ENCODE measurements at places on chromosomes 7 and 10. TPM values are rescaled to one million over a fixed set of nuclear protein-coding genes. Genes with fewer than 3 reads are reported as not detected.

The CUZD1 gene
- total RNA-seq = 1.3 TPM

The CHAT gene
- total RNA-seq = 1.8 TPM

The TMEM184A gene
- total RNA-seq = 3.5 TPM

The AKR1C8 gene
- 0.27 TPM for total RNA-seq

Measured in camera-type eye (tissue), 1 donor.